Fibroblast of gingiva (primary cell): ENCODE measurements at places on chromosomes 6 and 20.

- no peak for DNase-seq
These were observed 26.8 kb downstream of the ANKRD60 start for GRCh38 chr20:58201616-58202015.

DNA sequence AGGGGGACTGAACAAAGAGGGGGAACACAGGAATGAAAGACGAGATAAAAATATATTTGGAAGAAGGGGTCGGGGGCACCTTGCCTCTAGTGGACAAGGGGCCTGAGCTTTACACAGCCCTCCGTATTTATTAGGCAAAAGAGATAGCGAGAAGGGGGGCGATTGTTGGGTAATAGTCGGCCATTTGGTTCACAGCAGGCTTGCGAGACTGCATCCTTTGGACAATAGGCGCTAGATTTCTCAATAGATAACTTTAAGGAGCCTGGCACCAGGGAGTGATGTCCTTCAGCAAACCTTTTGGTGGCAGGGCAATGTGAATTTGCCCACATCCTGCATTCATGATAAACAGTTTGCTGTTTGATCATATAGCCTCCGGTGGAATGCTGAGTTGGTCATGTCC is 3.0 kb upstream of the NANP start:
- no peak for DNase-seq

DNA sequence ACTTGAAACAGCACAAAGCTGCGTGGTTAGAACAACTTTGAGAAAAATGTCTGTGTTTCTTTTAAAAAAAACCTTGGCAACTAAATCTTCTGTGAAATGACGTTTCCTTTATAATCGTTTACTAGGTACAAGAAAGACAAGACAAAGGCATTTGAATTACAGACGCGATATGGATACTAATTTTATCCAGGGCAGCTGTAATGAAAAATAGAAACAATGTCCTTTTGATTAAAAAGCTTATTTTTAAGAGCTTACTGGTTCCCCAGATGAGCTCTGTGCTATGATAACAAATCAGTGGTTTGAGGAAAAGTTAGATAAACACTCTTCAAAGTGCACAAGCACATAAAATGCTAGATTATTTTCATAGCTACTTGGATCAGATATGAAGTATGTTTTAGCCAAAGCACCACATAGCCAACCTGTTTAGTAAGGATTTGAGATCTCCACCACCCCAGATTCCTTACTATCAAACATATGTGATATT is 1.6 kb upstream of the SYNCRIP start:
- no peak for DNase-seq

DNA sequence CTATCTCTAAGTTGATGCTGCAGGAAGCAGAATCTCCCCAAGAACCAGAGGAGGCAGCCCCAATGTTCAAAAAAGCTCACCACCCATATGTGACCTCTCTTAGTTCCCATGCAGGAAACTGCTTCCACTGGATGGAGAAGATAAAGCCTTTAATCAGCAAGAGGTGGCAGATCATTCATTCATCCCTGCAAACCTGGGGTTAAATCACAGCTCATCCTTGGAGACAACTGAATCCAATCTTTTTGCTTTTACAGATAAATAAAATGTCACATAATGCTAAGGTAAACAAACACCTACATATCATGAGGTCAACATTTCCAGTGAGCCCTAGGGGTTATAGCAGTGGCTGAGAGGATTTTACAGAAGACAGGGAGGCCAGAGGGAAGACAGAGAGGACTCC is 112.7 kb upstream of the CD93 start:
- DNase-seq: no peak

GRCh38 chr20:62347151-62347404 is 20.0 kb downstream of the LAMA5 start:
- DNase-seq: no peak

GRCh38 chr6:158564243-158565121 is 4.6 kb downstream of the TMEM181 start:
- no peak for DNase-seq

DNA sequence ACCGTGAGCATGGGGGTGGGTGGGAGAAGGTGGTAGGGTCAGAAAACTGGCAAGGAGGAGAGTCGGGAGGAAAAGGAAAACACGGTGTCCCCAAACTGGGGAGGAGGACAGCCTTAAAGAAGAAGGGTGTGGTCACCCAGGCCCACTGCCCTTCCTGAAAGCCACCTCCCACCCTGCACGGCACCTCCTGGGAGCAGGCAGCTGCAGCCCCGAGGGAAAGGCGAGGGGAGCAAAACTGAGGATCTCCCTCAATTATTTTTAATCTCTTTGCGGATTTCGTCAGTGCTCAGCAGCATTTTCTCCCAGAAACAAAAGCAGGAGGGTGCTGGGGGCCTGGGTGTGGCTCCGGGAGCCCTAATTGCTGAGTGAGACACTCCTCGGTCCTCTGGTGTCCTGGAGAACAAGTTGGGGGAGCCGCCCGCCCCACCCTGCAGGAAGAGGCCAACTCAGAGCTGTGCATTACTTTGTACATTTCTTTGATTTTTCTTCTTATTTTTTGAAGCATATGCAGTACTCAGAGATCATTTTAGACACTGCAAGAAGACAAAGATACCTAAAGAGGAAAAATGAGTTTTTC is 56.4 kb downstream of the RIOK1 start:
- DNase-seq: no peak

DNA sequence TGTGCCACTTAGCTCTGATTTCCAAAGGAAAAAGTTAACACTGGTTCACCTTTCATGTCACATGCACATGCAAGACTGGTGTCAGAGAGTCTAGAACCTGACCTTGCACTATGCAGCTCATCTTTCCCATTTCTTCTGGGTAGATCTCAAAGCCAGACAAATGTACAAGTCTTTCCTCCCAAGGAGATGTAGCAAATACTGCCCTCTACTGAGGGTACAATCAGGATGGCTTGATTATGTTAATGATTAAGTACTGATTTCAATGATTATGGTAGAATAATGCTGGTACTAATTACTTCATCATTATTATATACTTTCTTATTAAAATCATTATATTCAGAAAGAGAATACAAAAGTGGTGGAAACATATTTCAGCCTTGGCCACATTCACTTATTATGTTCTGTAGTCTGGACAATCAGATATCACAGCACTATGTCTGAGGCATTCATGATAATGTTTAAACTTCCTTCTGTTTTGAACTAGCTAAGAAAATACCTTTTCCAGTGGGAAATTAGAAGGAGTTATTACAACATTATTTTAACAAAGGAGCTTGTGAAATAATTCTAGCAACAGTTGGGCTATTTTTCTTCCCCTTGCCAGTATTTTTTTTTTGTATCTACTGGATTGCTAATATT is 68.5 kb upstream of the FOXO3 start:
- peak; percentile 47 for DNase-seq

GRCh38 chr20:47205577-47206123 is 150.8 kb downstream of the ZMYND8 start:
- DNase-seq: peak; percentile 83

- peak; percentile 52 for DNase-seq
These were observed 62.8 kb upstream of the TFB1M start for GRCh38 chr6:155377061-155377460.

DNA sequence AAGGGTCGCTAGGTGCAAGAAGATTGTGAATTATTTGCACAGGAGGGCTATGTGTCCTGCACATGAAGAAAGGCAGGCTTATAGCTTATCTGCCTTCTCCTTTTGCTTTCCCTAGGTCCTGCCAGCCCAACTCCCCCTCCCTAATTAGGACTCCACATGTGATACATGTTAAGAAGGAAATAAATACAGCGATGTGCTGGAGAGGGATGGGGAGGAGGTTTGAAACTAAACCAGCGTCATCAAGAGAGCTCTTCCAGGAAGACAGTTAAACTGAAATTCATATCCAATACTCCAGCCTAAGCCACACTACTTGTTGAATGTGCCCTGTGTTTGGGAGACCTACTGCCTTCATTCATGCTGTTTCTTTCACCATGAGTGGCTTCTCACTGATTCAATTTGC is 34.9 kb upstream of the UTRN start:
- DNase-seq: peak; percentile 10

- DNase-seq: no peak
These were observed 21.5 kb downstream of the EPM2A start for GRCh38 chr6:145713773-145714172.

DNA sequence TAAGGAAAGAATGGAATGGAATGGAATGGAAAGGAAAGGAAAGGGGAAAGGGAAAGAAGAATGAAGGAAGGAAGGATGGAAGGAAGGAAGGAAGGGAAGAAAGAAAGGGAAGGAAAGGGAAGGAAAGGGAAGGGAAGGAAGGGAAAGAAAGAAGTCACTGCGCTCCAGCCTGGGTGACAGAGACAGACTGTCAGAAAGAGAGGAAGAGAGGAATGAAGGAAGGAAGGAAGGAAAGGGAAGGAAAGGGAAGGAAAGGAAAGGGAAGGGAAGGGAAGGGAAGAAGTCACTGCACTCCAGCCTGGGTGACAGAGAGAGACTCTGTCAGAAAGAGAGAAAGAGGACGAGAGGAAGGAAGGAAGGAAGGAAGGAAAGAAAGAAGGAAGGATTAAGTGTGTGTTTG is 221.2 kb upstream of the LAMP5 start:
- DNase-seq: no peak

GRCh38 chr6:82208913-82209312 is 38.6 kb downstream of the IBTK start:
- DNase-seq: no peak

- DNase-seq: no peak
These were observed 1.3 kb upstream of the DNAH8 start for GRCh38 chr6:38713812-38714211.

- DNase-seq: peak; percentile 97
These were observed 19.3 kb downstream of the JARID2 start for GRCh38 chr6:15264902-15265761.
